ENCODE measurements at places on chromosomes 3 and 15.

DNA sequence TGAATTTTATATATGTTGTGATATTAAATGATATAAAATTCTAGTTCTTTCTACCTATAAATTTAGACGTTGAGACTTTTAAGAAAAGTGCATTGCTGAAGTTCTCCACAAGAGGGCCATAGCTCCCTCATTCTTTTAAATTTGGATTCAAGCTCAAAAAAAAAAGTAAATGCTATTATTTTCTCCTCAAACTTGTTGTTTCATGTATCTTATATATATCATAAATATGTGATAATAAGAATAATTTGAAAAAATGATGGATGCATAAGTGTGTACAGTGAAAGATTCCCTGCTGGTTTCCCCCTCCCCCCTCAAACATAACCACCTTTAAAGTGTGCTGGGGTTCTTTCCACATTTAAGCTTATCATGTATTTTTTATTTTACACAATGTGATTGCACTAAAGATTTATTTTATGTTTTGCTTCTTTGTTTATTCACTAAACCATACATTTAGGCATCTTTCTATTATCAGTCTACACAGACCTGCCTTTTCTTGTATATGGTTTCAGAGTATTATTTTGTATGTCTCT is 769.4 kb upstream of the GOLIM4 start:
- DNase-seq = no peak

GRCh38 chr3:70010346-70010745 is 10.8 kb downstream of the SAMMSON start:
- no peak for DNase-seq

GRCh38 chr3:169513672-169514071 is 149.8 kb downstream of the MECOM start:
- no peak for DNase-seq

DNA sequence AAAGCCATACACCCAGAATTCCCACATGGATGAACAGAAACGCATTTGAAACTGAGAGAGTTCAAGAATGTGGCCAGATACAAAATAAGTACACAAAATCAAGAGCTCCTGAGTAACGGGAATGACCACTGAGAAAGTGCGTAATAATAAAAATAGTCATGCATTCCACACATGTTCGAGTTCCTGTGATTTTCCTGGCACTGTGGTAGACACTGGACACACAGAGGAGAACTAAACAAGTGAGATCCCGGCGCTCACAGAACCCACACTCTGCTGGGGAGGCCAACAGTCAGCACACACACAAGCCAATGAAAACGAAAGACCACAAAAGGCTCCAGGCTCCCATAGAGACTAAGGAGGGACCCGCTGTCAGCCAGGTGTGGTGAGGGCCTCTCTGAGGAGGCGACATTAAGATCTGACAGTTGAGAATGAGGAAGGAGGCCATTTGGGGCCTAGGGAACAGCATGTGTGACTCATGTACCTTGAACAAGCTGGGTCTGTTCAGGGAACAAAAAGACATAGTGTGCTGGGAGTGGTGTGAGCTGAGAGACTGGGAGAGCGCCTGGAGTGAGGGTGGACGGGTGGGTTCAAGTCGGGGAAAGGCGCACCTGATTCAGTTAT is 5.1 kb downstream of the FAM107A start:
- DNase-seq = no peak

- DNase-seq = no peak
Observed at GRCh38 chr15:36879568-36880222, 220.7 kb downstream of the MEIS2 start.

GRCh38 chr3:156892701-156893100 is 66.5 kb downstream of the LEKR1 start:
- DNase-seq = no peak

GRCh38 chr3:184568560-184568923 is 7.0 kb downstream of the EPHB3 start:
- no peak for DNase-seq

DNA sequence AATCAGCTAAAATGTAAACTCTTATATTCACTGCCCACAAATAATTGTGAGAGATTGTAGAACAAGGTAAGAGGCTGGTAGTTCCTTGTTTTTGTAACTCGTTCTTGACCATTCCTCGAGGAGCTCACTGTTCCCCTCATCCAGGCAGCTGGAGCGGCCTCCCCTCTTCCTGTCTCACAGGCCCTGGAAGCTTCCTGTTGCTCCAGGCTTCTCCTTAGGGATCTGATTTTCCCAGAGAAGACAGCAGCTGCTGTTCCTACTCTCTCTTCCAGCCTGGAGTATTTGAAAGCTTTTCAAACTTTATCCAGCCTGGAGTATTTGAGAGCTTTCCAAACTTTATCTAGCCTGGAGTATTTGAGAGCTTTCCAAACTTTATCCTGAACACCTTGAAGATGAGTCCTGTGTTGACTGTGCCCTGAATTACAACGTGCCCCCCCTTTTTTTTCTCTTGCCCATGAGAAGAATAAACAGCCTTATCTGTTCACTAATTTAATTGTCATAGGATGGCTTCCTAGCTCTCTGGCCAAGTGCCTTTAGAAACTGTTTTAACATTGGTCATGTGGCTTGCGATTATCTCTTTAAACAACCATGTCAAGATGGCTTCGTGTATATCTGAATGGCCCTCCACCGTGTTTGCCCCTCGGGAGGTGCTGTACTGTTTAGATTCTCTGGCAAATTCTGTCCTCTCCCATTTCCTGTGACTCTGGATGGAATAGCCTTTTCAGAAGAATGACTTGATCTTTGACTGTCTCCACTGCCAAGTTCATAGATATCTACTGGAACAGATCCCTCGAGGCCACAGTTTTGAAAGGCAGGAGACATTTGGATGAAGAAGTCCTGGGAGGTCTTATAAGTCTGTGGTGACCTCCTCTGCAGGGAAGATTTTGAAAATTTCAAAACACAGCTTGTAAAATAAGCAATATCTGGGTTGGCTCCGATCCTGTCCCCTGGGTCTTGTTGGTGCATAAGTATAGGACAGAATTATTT is 4.8 kb downstream of the ADAMTSL3 start:
- DNase-seq = no peak

DNA sequence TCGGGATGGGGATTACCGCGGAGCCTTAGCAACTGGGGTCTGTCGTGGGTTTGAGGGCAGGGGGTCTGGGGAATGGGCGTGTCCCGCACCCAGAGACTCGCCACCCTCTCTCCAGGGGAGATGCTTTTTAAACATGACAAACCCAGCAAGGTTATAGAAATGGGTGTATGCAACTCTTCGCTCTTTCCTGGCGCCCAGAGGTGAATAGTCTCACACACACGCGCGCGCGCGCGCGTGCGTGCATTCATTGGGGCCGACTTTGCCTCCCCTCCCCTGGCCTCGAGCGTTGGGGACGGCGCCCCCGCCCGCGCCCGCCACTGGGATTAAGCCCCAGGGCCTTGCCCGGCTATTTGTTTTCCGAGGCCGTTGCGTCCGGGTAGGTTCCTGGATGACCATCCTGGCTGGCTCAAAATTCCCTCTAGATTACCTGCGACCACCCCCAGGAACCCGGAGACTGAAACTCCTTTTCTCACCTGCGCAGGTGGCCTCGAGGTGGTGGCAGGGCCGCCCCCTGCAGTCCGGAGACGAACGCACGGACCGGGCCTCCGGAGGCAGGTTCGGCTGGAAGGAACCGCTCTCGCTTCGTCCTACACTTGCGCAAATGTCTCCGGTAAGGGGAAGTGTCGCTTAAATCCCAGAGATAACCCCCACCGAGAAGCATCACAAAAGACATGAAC is 777 bp downstream of the GPR160 start:
- no peak for DNase-seq

- no peak for DNase-seq
Observed at GRCh38 chr15:47794252-47794914, 77.1 kb downstream of the SEMA6D start.

DNA sequence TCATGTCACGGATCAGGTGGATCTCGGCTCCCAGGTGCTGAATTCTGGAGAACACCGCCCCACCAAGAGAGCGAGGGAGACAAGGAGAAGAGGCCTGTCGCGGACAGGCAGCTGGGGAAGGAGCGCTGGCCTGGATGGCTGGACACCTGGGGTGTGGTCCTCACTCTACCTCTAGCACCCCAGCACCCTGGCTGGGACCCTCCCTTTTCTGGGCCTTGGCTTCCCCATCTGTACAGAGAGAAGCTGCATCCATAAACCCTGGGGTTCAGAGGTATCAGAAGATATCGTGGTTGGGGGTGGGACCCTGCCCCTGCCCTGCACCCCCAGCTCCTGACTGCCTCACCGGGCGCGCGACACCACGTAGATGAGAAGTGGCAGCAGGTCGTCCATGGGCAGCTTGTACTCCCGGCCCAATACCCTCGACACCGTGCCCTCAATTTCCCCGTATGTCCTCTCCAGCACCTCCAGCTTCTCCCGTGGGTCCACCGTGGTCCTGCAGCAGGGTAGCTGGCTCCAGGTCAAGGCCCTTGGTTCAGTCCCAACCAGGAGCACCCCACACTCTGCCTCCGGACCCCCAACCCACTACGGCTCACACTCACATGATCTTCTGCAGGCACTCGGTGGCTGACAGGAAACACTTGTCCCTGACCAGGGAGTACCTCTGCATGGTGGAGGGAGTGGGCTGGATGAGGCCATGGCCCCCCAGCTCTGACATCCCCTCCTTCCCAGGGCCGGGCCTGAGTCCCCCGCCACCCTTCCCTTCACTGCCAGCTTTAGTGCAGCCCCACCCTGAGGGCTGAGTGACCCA is 21.7 kb downstream of the ALS2CL start:
- DNase-seq = no peak

- DNase-seq = no peak
Observed at GRCh38 chr3:169091196-169091823, 572.2 kb downstream of the MECOM start.

DNA sequence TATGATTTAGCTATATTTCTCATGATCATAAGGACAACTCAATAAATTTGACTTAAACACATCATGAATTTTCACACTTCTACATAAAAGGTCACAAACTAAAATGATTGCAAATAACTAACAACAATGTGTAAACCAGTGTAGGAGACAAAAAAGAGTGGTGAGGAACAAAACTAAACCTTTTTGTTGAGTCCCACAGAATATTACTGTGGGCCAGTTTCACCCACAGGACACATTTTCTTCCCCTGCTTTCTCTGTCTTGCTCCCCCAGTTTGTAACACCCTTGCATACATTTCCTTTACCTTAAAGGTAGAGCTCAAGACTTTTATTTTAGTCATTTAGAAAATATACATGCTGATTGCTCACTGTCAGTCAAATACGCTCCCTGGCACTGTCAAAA is 130.9 kb upstream of the GOLGA6L6 start:
- no peak for DNase-seq

DNA sequence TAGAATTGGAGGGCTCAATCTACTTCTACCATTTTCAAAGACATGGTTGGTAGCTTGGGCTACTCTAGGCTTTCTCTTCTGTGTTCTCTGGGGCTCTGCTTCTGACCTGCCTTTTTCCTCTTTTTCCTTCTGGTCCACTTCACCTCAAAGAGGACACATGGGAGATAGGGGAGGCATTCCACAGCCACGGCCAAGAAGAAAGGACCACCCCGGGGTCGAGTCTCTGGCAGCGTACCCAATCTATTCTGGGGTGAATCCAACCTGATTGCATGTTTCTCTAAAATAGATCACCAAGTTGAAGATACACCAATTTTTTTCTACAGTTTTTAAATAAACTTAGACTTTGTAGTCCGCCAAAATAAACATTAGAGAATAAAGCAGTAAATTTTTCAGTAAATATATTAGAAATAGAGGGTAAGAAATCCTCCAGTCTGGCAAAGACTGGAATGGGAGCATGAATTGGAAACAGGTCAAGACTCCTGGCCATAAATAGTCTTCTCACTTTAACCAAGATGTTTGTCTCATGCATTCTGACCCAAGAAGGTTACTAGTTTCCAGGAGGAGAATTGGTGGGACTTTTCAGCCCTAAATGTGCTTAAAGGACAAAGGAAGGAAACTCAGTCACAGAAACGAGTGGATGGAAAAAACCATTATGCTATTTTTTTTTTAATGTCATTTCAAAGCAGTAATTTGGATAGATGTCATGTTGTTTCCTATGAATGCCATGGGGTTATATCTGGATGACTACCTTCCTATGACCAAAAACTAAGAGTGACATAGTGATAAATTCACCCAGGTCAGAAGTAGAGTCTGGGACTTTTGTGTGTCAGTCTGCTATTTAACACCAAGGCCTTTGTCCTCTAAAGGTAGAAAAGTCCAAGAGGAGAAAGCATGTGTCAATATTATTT is 71.3 kb upstream of the PHLDB2 start:
- no peak for DNase-seq

DNA sequence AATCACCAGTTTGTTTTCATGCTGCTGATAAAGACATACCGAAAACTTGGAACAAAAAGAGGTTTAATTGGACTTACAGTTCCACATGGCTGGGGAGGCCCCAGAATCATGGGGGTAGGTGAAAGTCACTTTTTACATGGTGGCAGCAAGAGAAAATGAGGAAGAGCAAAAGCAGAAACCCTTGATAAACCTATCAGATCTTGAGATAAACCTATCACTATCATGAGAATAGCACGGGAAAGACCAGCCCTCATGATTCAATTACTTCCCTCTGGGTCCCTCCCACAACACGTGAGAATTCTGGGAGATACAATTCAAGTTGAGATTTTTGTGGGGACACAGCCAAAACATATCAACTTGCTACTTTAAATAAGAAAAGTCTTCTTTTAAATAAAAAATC is 28.9 kb downstream of the CD200R1L start:
- no peak for DNase-seq

- no peak for DNase-seq
Observed at GRCh38 chr3:29488922-29489321, 208.1 kb downstream of the RBMS3 start.

GRCh38 chr15:53843869-53844569 is 84.6 kb upstream of the WDR72 start:
- no peak for DNase-seq

- DNase-seq = no peak
Observed at GRCh38 chr3:64002233-64002632, 21.1 kb downstream of the PSMD6 start.

GRCh38 chr3:134103470-134103869 is 73.7 kb upstream of the SLCO2A1 start:
- no peak for DNase-seq

GRCh38 chr3:189625572-189625971 is 5.6 kb upstream of the TP63 start:
- no peak for DNase-seq

DNA sequence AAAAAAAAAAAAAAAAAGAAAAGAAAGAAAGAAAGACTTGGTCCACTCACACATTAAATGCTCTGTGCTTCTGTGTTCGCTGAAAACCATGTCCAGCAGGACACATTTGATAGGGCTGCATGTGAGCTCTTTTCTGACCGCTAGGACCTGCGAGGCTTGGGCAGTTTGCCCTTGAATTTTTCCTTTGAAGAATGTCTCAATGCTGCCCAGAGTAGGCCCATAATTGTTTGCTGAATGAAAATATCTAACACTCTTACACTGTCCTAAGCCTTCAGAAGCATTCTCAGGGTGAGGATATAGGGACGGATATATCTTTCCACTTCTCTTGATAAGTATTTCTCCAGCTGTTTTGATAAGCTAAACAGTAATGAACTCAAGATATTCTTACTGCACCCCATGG is 6.0 kb downstream of the KIF9 start:
- no peak for DNase-seq
